ENCODE measurements at places on chromosomes 4 and X.

DNA sequence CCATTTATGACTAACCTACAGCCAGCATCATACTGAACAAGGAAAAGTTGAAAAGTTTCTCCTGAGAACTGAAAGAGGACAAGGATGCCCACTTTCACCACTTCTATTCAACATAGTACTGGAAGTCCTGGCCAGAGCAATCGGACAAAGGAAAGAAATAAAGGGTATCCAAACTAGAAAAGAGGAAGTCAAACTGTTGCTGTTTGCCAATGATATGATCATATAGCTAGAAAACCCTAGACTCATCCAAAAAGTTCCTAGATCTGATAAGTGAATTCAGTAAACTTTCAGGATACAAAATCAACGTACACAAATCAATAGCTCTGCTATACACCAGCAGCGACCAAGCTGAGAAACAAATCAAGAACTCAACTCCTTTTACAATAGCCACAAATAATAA lies 64.5 kb downstream of the CENPC start:
- DNase-seq: no peak

GRCh38 chr4:55089916-55090315 lies 35.5 kb downstream of the KDR start:
- no peak for DNase-seq

DNA sequence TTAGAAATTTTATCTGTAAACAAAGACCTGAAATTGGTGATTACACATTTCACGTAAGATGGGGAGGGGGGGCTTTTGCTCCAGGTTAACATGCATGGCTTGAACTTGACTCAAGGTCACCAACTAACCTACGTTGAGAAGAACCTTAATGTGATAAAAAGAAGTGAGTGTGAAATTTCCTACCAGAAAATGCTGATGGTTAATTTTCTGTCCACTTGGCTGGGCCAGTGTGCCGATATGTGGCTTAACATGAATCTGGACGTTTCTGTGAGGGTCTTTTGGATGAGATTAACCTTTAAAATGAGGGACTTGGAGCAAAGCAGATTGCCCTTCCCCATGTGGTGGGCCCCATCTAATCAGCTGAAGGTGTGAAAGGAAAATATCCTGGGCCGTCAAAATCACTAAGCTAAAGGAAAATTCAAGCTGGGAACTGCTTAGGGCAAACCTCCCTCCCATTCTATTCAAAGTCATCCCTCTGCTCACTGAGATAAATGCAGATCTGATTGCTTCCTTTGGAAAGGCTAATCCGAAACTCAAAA lies 107.3 kb upstream of the ENPP6 start:
- no peak for DNase-seq

DNA sequence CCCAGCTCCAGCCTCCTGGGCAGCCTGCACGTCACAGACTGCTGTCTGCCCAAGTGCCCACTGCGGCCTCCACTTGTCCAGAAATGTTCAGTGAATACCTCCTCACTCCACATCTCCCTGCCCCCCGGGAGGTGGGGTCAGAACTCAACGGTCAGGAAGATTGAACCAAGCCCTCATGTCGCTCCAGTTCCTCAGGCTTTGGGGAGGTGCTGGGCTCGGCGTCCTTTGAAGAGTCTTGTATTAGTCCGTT lies 82.4 kb upstream of the LRPAP1 start:
- no peak for DNase-seq

GRCh38 chr4:41024556-41025491 lies 189.5 kb downstream of the APBB2 start:
- DNase-seq: no peak

DNA sequence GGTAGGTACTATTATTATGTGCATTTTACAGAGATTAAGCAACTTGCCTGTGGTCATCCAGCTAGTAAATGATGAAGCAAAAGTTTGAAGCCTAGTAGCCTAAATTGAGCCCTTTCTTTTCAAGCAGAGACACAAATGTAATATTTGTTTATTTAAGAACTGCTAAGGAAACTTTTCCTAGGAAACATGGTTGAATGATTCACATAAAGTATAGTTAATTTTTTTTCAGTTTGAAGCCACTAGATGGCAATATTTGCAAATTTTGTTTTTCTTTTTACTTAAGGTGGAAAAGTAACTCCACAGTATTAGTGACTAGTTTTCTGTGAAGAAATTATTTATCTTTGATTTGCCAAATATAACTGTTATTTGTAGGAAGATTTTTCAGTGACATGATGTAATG lies 52.8 kb upstream of the ANKRD17 start:
- no peak for DNase-seq

DNA sequence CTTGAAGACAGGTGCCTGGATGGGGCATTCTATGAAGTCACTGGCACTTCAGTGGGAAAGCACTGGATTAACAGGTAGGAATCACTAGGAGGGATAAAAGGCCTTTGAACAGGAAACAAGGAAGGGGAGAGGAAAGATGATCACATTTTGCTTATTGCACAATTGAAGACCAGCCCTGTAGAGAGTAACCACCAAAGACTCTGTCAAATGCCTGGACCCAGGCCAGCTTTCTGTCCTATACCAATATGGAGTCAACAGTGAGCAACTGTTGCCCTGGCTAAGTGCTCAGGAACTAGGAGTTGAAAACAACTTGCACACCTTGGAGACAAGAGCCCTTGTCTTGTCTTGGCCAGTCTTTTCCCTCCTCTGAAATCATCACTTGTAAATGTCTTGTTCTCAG lies 14.1 kb upstream of the RTL3 start:
- DNase-seq: no peak

GRCh38 chr4:83356899-83357661 lies 22.4 kb upstream of the HPSE start:
- peak; percentile 50 for DNase-seq

DNA sequence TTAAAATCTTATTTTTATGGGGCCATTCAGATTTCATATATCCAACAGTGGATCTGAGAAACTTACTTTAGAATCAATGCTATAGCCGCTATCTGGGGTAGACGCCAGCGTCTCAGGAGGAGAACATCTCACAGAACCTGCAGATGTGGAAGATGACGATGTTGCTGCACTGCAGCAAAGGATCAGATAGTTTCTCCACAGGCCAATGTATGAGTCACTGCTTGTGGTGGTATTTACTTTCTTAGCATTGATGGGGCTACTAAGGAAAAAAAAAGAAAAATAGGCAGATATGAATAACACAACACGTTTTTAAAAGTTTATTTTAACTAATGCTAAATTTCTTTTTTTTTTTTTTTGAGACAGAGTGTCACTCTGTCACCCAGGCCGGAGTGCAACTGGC lies 85.9 kb downstream of the ZAR1 start:
- DNase-seq: no peak

DNA sequence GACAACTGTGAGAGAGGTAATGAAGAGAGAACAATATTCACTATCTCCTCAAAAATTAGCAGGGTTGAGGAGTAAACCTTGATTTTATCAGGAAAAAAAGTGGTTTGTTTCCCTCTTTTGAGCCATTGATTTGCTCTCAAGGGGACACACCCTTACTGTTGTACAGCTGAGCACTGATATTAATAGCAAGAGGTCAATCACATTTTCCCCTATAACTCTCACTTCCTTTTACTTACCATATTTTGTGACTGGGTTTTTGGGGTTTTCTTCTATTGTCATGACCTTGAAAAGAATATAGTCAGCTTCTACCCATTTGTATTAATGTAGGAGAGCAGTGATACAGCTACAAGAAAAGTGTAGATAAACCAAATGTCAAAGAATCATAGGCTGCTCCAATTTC lies 70.2 kb upstream of the LONRF3 start:
- DNase-seq: no peak

DNA sequence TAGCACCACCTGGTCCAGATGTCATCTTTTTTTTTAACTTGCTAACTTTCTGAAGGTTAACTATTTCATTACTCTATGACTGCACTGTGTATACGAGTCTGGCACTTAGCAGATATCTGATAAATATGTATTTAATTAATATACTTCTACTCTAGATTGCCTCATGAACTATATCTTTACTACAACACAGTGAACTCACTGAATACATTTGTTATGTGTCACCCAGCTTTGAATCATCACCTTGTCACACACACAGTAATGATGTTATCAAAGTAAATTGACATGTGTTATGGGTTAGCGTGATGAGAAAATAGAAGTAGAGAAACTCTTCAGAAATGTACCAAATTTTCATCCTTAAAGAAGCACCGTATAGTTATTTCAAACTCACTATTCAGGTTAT lies 419.3 kb upstream of the ADGRL3 start:
- no peak for DNase-seq

GRCh38 chrX:86121916-86122315 lies 26.3 kb upstream of the DACH2 start:
- no peak for DNase-seq

DNA sequence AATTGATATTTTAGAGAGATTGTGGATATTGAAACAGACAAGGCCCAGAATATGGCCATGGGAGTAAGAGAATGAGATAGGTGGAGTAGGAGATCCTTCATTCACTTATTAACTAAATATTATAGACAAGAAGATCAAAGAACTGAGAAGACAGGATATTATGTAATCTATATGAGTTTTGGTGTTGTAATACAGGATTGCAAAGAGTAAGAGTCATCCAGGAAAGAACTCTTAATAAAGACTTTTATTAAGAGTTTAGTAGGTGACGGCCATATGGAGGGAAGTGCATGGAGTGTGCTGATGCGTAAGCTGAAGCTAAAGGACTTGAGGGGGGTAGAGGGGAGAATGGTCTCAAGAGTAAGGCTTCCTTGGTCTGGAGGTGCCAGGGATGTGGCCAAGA lies 153.7 kb downstream of the VEGFC start:
- no peak for DNase-seq

DNA sequence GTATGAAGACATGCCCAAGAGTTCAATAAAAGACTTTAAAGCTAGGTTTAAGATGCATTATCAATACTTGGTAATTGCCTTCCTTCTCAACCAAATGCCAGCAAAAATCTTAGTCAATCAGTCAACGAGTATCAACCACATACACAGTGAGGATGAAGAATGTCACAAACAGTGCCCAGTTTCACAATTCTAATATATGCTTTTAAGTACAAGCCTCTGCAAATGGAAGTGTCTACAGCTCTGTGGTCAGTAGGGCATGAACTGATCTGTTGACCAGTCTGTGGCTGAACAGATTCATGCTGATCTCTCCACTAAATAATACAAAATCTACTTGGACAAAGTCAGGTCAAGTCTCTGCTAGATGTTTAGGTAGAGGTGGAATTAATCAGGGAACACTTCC lies 27.9 kb downstream of the PPARGC1A start:
- no peak for DNase-seq

All from stimulated activated CD4-positive, alpha-beta T cell treated with anti-CD3 and anti-CD28 coated beads, Interleukin-1b, Interleukin-23, amount 100 ng/mL, for 48 hours (primary cell).